ENCODE measurements at places on chromosomes 6 and 20.

GRCh38 chr6:133456944-133457343 lies 215.8 kb downstream of the EYA4 start:
- DNase-seq = no peak

DNA sequence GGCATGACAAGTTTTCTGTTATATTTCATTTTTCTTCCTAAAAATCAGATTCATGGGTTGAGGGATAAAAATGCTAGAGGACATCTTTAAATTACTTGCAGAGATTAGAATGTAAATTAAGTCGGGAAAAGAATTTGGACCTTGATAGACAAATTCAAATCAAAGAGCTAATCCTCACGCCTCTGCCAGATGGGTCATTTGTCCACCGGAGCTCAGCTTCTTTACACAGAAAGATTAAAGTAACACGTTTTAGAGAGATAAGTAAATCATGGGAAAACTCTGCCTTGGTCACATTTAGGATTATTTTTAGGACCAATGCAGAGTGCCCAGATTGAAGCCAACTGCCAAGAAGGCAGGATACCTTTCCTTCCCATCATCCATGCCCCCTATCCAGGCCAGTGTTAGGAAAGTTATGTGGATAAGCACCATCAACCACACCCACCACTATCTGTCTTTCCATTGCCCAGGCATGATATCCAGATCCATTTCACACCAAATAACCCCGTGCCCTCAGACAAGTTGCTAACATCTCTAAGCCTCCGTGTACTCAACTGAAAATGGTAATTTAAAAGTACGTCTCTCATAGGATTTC lies 397.4 kb upstream of the PLCB4 start:
- DNase-seq = no peak

DNA sequence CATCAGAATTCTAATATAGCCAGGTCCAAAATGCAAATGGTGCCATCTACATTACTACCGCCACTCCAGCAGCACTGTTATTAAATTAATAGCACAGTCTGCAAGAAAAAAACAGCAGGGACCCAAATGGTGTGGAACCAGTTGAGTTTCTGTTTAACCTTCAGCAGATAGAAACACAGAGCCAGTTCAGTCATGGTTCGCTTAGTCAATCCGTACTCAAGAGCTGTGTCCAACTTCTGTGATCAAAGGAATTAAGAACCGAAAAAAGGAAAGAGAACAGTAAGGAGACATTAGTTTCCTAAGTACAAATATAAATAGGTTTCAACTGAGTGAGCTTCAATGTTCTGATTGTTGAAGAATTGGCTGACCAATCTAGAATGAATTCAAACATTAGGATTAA lies 107.7 kb downstream of the TRDN start:
- no peak for DNase-seq

DNA sequence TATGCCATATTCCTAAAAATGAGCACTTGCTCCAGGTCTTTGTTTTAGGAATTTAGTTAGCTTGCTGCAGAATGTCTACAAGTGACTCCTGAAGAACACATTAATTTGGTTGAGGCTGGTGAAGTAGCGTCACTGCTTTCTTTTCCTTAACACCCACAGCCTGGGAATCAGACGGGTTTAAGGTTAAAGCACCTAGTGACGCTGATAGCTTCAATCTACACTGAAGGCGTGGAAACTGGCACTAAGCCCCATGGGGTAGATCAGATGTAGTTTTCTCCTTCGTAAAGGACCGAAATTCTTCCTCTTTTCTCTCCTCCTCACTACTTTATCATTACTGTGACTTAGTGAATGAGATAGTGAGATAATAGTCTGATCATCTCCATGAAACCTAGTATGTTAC lies 90.3 kb downstream of the TBC1D7 start:
- no peak for DNase-seq

DNA sequence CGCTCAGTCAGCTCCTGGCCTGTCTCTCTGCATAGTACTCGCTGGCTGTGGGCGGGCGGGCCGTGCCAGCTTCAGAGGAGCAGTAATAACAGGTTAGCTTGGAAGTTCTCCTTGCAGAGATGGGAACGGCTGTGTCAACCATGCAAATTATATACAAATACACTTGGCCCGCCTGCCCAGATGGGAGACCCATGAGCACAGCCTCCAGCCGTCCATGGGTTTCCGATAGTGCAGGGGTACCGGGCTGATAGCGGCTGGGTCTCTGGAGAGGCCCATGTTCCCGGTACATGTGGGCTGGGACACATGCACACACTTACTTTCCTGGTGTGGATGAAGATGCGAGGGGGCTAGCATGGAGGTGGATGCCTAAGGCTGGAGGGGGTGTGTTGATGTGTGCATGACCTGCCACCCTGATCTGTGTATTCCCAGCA lies 12.8 kb upstream of the ZNF831 start:
- DNase-seq = no peak

GRCh38 chr6:85640821-85641220 lies 1.9 kb downstream of the SYNCRIP start:
- DNase-seq = no peak

DNA sequence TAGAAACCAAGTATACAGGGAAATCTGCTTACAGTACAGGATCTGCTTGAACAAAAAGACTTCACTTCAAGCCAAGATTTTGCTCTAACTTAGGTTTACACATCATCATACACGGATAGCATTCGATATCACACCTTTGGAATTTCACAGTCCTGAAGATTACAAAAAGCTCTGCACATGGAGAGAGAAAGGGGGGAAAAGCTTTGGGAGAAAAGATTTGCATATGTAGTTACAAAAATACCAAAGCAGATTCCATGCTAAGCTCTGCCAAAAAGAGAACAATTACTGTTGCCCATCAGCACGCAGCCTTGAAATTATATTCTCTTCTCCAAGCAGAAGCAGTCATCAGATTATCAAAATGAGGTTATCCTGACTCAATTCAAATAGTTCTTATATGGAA lies 62.0 kb downstream of the HIVEP2 start:
- DNase-seq = no peak

DNA sequence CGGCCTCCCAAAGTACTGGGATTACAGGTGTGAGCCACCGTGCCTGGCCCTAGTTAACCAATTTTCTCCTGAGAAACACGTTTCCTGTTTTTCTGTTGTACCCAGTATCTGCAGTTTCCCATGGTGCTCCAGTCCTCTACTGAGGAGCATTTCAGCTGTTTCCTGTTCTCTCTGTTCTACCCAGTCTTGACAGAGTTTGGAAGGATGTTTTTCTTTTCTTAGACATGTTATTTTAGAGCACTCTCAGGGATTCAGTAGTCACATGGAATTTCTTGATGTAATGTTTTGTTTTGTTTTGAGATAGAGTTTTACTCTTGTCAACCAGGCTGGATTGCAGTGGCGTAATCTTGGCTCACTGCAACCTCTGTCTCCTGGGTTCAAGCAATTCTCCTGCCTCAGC lies 129.8 kb upstream of the TIAM2 start:
- no peak for DNase-seq

- no peak for DNase-seq
Observed at GRCh38 chr20:7712661-7713060, 227.6 kb downstream of the HAO1 start.

- DNase-seq = no peak
Observed at GRCh38 chr6:147040121-147040910, 163.9 kb upstream of the STXBP5 start.

GRCh38 chr6:127464161-127464880 lies 5.1 kb upstream of the KIAA0408 start:
- peak; percentile 73 for DNase-seq

DNA sequence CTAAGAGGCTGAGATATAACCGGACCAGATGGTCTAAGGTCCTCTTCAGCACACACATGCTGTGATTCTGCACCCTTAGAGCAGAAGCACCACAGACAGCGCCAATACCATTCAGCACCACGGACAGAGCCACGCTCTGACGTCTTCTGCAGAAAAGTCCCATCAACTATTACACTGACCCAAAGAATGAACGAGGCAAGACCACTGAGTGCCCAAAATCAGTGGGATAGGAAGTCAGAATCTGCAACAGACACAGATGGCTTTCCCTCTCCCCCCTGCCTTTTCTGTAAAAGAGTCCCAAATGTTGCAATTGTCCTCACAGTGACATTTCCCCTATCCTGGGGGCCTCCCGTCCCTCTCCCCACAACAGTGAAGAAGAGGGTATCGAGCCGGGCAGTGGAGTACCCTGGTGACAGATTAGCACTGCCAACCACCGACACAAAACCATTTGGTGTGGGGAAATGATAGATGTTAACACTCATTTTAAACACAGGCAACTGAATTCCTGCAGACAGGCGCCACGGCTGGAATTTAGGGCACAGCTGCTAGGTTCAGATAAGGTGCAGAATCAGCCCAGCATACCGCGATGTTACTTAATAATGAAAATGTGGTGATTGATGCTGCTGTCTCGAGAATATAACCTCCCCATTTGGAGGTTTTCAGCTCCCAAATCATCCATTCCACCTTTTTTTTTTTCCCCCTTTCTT lies 66.6 kb upstream of the CTNNBL1 start:
- DNase-seq = no peak

- no peak for DNase-seq
Observed at GRCh38 chr6:40177598-40177997, 243.3 kb upstream of the MOCS1 start.

DNA sequence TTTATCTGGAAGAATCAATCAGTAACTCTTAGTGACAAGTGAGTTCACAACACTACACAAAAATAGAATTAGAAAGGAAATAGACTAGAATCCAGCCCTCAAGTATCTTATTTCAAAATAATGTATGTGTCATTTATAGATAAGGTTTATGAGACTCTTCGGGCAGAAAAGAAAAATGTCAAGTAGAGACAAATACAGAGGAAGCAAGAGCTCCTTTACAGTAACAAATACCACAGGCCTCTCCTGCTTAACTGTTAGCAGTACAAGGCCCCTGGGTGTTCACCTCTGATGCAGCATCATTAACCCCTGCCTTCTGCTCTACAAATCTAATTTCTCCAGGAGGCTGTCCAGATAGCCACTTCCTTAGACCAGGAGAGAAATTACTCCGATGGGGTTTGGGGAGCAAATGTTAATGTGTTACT lies 76.7 kb downstream of the UBE3D start:
- DNase-seq = no peak

GRCh38 chr6:130945401-130945919 lies 117.6 kb downstream of the EPB41L2 start:
- no peak for DNase-seq

DNA sequence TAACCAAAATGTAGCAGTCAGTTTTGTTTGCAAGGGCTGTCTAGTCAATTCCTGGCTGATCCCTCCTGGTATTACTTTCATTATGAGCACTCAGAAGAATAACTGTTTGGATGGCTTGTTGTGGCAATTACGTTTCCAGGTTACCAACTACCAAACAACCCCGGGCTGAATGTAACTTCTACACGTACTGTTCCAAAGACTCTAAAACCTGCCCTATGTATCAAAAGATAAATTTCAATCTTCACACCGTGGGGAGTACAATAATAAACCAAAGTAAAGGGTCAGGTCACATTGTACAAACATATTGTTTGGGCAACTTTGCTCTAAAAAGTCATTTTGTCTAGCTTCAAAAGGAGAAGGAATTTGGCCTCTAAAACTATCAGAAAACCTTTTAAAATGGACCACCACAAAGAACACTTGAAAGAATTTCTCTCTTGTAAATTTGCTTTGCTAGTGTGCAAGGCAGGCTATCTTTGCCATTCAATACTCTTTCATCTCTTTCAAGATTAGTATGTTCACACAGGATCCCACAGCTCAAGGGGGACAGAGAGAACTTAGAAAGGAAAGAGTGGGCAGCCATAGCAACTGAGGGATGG lies 27.6 kb downstream of the DCDC2 start:
- no peak for DNase-seq

- no peak for DNase-seq
Observed at GRCh38 chr6:85465762-85466161, 15.9 kb downstream of the NT5E start.

DNA sequence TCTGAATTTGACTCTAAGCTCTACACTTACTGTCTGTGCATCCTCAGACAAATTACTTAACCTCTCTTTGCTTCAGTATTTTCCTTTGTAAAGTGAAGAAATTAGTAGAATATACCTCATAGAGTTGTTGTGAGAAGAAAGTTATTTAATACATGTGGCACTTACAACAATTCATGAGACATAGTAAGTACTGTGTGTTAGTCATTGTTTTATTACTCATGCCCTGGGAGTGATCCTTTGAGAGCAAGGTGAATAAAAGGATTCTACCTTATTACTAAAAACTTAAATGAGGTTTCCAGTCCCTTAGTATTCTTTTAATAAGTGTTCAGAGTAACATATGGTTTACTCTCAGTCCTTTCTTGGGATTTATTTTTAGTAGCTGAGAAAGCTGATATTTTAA lies 233.6 kb upstream of the MAP3K7 start:
- no peak for DNase-seq

GRCh38 chr6:145968051-145968450 lies 3.9 kb upstream of the SHPRH start:
- DNase-seq = no peak

DNA sequence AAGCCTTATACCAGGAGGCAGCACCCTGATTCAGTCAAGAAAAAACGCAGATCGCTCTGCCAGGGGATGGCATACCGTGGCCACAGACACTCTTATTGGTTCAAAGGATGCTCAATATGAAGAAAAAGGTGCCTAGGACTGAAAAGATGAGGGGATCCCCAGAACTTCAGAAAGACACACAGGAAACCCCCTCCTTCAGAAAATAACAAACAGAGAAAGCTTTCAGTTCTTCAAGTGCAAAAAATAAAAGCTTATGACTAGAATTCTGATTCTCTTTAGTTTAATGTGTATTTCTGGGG lies 17.7 kb upstream of the MYB start:
- no peak for DNase-seq

DNA sequence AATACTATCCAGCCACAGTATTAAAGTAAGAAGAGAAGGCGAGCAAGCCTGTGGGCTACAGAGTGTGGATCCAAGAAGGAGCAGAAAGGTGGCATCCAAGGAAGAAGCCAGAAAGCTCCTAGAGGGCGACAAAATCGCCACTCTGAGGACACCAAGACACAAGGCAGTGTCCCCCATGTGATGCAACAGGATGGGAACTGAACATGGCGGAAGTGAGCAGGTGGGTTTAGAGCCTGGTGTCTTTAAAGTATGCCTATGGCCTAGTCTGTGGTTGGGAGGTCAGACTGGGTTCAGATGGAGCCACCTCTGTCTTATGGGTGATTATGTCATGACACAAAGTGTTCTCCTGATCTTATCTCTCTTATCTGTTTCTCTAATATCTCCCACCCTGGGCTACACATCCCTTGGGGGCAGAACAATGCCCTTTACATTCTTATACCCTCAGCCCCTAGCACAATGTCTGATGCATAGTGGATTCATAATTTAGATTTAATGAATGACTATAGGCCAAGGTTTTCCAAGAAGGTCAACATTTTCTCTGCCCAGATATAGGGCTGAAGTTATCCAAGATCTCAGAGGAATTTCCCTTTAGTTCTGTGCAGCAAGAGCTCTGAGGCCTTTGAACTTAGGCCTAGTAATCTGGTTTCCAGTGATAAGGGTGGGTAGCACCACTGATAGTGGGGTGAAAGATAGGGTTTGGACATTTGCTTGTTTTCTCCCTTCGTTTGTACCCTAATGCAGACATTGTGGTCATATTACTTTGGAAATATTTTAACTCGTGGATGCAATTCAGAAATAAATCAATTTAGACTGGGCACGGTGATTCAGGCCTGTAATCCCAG lies 167.3 kb upstream of the AKIRIN2 start:
- no peak for DNase-seq
